ENCODE measurements at places on chromosomes 4 and X.

GRCh38 chr4:4492161-4492847 is 49.5 kb downstream of the STX18 start:
- DNase-seq, result no peak

- DNase-seq, result no peak
These were observed 14.7 kb downstream of the S100G start for GRCh38 chrX:16664626-16665025.

- DNase-seq, result no peak
These were observed 168.7 kb upstream of the GALNTL6 start for GRCh38 chr4:171644430-171645057.

DNA sequence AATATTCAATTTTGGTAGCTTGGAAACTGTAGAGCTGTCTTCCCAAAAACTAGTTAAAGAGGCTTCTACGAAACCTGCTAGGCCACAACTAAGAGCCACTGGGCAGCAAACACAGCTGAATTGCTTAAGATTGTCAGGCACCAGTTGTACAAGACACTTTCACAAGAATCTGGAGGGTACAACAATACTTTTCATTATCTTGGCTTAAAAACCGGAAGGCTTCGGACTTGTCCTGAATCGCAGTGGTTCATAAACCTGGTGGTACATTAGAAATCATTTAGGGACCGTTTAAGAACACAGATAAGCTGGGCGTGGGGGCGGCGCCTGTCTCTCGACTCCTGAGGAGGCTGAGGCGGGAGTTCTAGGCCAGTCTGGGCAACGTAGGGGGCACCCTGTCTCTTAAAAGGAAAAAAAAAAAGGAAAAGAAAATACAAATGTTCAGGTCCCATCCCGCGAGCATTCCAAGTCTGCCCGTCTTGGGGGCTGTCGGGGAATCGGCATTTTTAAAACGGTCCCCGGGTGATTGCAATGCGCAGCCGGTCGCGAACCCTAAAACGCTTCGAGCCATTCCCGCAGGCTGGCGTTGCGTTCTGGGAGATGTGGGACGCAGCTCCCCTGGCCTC is 763 bp downstream of the PYURF start:
- peak; percentile 34 for DNase-seq

DNA sequence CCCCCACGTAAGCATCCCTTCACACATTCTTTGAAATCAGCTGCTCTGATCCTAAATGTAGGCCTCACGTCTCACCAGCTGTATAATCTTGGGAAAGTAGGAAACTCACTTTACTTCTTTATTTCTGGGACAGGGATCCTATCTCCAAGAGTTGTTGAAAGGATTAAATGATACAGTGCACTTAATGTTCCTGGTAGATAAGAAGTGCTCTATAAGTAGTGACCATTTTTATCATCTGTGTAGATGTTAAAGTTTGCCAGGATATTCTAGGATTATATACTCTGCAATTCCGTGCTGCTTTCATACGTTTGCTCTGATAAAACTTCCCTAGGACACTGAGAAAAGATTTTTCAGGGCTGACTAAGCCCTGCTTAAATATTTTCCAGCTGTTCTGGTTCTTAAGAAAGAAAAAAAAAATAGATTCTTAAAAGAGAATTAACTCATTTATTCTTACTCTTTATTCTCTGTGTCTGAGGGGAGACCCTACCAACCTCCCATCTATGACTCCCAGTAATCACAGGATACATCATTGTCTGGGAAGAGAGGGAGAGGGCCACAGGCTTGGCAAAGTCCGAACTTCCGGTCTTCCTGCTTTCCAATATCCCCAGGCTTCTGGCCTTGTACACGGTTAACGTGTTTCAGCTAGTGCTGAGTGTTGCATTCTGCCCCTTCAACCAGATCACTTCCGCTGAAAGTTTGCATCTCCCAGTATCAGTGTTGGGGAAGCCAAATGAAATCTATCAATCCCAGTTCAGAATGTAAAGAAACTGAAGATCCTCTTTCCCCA is 269.2 kb downstream of the TRIML1 start:
- no peak for DNase-seq

DNA sequence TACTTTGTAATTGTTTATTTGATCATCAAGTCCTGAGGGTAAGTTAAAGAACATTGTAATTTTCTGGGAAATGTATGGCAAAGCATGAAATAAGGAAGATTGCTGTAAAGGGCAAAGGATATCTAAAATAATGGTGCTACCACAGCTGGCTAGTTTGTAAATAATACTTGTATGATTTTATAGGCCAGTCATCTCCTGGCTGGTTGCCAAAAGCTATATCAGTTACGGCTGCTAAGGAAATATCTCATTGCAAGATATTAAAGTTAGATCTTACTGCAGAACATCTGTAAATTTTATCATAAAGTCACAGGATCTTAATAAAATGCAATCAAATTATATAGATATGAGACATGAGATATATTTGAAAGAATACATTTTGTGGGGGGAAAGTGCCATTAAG is 150.8 kb upstream of the CXCL13 start:
- no peak for DNase-seq

GRCh38 chr4:15515106-15515505 is 45.4 kb downstream of the CC2D2A start:
- DNase-seq, result no peak

- no peak for DNase-seq
These were observed 32.9 kb upstream of the DIPK2B start for GRCh38 chrX:45233531-45233930.

DNA sequence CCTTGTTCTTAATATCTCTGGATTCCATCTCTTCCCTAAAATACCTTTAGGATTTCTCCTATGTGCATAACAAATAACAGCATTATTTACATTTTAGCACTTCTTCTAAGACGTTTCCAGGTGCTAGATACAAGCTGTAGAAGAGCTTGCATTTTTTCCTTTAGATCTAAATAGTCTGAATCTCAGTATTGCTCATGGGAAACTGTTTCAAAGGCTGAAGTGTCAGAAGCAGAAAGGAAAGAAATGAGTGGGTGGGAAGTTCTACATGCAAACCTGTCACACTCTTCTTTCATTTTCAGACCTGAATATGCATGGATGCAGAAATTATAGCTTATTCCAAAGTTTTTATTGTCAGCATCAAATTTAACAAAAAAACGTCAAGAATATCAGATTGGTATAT is 41.8 kb downstream of the FGF13 start:
- DNase-seq, result no peak

- DNase-seq, result no peak
These were observed 24.2 kb downstream of the REST start for GRCh38 chr4:56931924-56932323.

- no peak for DNase-seq
These were observed 762.4 kb downstream of the DMD start for GRCh38 chrX:32448945-32449344.

DNA sequence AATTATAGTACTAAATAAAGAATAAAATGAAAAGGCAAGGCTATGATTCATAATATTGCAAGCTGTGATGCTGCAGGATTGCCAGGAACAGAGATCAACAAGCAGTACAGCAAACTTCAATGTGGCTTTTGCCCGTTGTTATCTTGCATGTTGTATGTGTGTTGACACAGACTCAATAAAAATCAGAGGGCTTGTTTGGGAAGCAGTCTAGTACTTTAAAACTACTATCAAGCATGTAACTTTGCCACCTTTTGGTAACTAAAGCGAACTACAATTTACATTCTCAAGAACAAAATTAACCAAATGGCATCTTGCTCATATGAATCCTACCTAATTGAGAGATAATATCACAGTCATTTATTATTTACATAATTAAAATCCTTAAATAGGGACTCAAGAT is 79.8 kb upstream of the GPM6A start:
- no peak for DNase-seq

GRCh38 chrX:2397229-2398063 is 103.3 kb downstream of the DHRSX start:
- DNase-seq, result no peak

DNA sequence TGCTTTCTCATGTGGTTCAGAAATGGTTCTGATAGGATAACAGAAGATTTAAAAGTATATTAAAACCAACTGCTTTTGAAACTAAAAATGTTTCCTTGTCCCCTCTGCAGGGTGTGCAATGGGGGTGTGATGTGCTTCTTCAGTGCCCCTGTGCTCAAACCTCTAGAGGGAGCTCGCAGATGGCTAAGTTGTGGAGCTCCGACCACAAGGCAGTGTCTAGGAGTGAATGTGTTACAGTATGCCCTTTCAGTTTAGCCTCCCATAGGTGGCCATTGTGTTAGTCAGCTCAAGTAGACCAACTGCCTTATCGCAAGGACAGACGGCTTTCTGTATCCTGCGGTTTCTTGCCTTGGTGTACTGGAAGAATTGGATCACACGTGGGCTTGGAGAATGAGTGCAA is 130.5 kb downstream of the TENT5D start:
- DNase-seq, result no peak

DNA sequence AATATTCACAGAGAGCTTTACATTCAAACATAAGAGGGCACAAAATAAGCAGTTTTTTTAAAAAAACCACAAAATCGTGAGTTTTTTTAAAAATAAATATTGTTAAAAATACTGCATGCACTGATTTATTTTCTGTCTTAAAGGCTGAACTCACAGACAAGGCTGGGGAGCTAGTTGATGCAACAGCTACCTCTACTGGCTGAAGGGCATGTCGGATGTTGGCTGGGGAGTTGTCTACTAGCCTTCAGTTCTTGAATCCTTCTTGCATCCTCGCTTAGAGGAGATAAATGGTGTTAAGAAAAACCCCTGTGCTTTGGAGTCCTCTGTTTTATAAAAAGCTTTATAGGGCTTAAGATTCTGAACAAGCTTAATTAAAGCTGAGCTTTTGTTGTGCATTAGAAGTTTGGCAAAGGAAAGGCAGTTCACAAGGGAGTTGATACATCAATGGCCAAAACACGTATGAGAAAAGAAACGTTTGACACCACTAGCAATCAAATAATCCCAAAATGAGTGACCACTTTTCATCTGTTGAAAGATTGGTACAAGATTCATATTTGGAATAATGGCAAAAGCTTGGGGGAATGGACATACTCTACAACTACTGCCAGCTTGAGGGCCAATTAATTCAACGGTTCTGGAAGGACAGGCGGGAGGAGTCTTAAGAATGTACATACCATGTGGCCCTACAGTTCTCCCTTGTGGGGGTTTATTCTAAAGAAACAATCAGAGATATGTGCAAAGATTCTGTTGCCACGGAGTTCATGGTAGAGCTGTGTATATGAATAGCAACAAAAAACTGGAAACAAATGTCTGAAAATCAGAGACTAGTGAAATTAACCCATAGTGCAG is 94.7 kb downstream of the SEL1L3 start:
- DNase-seq, result no peak

DNA sequence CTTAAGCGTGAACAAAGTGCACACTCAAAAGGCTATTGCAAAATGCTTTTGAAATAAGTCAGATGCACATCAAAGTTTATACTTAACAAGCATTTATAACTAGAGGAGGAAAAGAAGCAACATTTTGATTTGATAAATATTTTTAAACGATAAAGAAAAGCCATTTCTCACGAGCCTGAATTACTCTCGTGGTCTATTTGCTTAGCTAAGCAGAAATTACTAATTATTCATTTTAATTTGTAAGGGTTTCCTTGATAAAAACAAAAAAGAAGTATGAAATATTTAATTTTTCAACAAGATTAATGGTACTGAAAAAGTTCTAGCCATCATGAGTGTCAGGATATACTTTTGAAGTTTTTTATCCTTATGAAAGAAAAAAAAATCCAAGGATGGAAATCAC is 78.2 kb downstream of the UNC5C start:
- no peak for DNase-seq

GRCh38 chr4:145557720-145558119 is 61.5 kb upstream of the MMAA start:
- peak; percentile 38 for DNase-seq

DNA sequence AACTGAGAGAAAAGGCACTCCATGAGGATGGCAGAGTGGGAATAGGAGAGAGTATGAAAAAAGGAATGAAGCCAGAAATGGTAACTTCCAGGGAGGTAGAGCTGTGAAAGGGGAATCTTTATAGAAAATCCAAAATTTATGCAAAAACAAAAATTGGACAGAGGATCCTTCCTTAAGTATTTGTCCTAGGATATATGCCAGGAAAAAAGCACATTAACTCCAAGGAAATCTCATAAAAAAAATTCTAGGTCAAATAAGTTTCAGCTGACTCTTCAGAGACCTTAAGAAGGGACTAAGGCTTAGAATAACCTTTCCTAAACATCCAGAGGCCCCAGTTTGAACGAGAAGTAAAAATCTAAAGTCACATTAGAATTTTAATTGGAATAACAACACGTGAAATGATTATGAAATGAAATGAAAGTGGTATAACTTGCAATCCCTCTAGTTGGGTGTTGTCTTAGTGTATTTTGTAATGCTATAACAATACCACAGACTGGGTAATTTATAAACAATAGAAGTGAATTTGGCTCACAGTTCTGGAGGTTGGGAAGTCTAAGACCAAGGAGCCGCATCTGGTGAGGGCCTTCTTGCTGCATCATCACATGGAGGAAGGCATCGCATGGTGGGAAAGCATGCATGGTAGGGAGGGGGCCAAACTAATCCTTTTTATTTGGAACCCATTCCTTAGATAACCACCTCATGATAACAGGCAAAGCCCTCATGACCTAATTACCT is 145.4 kb upstream of the RXFP1 start:
- DNase-seq, result no peak

DNA sequence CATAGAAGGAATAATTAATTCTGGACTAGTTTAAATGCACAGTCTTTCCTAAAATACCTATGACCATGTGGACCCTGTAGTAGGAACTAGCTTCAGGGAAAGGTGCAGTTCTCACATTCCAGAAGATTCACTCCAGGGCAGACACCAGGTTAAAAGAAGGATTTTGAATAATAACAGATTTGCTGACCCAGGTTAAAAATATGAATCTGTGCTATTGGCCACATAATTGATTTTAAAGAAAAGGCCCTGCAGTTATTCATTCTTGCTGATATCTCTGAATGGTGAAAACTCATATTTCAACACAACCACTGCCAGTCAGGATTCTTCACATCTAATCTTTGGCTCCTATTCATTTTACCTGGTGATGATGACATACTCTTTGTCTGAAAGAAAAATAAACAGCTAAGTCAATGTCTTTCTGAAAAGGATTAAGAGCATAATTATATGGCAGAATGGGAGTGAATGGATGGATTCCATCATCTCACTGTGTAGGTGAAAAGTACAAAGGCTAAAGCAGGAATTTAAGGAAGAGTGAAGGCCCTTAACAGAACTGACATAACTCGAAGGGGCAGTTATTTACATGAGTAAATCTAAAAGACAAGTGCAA is 432.8 kb downstream of the PDGFC start:
- DNase-seq, result no peak

- no peak for DNase-seq
These were observed 81.4 kb upstream of the TRIM2 start for GRCh38 chr4:153122855-153123254.
